ENCODE measurements at places on chromosomes 3 and 15.

GRCh38 chr3:162984746-162985145 lies 1488.1 kb downstream of the OTOL1 start:
- no peak for DNase-seq

GRCh38 chr3:183811638-183812037 lies 13.7 kb downstream of the MAP6D1 start:
- DNase-seq: no peak

- no peak for DNase-seq
Measured at GRCh38 chr3:38689774-38690173, 40.3 kb upstream of the SCN5A start.

DNA sequence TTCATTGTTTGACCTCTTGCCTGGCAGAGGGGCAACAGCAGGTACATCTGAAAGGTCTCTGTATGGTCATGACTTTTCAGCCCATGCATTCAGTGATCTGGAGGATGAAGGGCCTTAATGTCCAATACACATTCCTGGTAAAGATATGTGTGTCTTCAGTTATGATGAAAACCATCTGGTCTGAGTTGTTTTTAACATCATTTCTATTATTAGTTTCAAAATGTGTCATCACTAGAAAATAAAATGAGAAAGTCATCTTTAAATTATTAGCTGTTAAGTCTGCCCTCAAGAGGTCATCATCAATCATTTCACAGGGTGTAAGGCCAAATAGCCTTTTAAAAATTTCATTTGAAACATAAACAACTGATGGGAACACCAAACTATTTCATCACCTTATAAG lies 92.1 kb upstream of the PLSCR4 start:
- no peak for DNase-seq

- no peak for DNase-seq
Measured at GRCh38 chr15:68833700-68834331, 13.1 kb upstream of the ANP32A start.

GRCh38 chr3:29581311-29581710 lies 300.4 kb downstream of the RBMS3 start:
- no peak for DNase-seq

DNA sequence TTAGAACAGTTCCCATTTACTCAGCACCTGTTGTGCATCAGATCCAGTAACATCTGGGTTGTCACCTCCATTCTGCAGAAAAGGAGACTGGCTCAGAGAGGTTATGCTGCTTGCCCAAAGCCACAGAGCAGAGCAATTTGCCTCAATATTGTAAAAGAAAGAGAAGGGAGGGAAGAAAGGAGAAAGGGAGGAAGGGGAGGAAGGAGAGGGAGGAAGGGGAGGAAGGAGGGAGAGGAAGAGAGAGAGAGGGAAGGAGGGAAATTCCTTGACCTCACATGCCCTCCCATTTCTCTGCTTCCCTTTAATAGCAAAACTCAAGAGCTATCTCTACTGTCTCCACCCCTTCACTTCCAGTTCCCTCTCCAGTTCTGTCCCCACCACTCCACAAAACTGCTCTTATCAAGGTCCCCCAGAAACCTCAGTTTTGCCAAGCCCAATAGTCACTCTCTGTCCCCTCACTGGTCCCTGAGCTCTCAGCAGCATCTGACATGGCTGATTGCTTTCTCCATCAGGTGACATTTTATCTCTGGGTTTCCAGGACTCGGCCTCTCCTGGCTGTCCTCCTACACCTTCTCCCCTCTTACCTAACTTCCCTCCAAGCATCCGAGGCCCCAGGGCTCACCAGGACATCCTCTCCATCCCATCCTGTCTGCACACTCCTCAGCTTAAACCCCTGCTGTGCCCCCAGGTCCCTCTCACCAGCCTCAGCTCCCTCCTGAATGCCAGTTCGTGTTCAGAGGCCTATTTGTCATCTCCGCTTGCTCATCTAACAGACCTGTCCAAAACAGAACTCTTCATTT lies 104.7 kb upstream of the LINGO1 start:
- DNase-seq: no peak

- no peak for DNase-seq
Measured at GRCh38 chr15:71138473-71138872, 23.2 kb downstream of the THSD4 start.
